ENCODE measurements at places on chromosomes 16 and 17.

DNA sequence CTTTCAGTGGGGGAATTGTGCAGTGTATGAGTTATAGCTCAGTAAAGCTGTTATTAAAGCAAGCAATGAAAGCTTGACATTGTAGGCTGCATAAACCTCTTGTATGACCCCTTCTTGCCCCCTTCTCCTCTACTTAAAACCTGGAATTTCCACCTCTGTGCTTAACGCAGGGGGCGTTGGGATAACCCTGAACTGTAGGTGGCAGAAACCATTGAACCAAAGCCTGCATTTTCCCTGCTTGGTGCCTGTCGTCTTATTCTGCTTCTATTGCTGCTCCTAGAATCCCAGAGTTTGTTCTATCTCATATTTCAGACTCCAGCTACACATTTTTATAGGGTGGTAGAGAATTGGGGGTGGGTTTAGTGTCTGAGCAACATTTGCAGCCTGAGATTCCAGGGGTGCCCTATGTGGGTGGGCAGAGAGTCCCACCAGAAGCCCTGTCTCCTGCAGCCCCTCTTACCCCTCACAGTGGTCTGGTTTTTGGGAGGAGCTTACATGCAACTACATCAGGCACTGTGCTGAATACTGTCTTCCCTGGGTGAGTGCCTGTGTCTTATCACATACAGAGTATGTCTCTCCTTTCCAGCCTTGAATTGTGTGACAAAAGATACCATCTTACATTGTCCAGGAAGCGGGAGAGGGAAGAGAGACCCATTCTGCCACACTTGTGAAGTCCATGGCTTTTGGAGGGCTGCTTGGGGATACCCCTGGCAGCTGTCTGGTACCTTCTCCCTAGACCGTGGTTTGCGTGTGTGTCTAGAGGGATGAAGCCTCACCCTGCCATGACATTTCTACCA, 407.7 kb upstream of the EEF2KMT start:
- DNase-seq = no peak

DNA sequence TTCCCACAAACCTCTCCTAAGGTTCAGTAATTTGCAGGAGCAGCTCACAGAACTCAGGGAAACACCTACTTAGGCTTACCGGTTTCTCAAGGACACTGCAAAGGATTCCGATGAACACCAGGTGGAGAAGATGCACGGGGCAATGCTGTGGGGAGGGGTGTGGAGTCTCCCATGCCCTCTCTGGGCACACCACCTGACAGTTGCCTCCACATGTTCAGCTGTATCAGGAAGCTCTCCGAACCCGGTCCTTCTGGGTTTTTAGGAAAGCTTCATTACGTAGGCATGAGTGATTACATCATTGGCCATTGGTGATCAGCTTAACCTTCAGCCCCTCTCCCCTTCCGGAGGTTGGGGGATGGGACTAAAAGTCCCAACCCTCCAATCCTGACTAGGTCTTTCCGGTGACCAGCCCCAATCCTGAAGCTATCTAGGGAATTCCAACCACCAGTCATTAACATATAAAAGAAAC, 21.6 kb downstream of the C17orf58 start:
- no peak for DNase-seq

DNA sequence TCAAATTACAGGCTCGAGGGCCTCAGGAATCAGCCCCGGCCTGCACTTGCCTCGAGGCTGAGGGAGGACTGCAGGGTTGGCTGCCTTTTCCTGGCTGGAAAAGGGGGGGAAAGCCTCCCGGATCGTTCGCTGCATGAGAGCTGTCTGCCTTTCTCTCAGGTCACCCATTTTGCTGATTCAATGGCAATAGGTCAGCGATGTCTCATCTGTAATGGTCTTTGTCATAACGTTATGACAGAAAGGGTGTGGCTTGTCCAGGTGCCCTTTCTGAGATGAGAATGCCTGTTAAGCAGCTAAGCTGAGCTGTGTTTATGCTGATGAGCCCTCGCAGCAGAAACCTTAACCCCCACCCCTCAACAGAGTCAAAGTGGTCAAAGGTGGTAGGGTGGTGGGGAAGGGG, 81.8 kb downstream of the AKAP1 start:
- no peak for DNase-seq

DNA sequence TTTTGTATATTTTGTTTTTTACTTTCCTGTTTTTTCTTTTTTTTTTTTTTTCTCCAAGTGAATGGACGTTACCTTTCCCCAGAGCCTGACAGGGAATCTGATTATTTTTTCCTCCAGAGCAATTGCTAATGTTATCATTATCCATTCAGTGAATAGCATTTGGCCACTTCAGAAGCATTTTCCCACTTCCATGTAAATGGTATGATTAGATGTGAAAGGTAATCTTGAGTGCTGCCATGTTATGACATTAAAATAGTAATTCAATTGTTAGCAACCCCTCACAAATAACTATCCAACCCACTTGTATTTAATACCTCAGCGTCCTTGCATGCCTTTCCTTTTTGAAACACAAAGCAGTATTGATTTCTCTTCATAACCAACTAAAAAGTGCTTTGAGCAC, 1243.8 kb downstream of the CDH8 start:
- DNase-seq = no peak

DNA sequence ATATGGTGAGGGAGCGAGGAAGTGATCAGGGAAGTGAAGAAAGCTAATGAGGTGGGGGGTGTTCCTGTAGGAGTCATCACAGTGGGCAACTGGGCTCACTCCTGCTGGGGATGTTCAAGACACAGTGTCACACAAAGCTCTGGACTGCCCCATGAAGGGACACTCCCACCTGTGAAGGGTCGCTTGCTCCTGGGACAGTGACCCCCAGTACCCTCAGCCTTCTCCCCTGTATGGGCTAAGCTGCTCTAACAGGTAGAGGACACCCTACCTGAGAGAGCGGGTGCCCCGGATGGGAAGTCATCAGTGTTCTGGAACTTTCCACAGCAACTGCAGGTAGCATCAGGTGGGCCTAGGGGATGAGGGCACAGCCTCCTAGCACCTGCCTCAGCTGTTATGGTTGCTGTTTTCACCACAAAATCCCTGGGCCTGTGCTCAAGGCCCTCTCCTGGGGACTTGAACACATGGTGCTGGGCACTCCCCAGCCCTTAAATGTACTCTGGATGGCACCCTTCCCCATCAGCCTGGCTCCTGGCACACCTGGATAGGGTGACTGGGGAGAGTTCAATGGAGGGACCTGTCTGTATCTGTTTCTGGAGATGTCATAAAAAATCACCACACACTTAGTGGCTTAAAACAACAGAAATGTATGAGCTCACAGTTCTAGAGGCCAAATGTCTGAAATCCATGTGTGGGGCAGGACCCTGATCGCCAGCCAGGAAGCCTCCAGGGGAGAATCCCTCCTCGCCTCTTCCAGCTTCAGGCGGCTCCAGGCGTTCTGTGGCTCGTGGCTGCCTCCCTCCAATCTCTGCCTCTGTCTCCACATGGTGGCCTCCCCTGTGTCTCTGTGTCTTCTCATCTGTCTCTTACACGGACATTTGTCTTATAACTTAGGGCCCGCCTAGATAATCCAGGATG, 104.0 kb upstream of the CDH5 start:
- DNase-seq = no peak

- no peak for DNase-seq
Measured at GRCh38 chr16:12339686-12340085, 363.2 kb downstream of the SNX29 start.

DNA sequence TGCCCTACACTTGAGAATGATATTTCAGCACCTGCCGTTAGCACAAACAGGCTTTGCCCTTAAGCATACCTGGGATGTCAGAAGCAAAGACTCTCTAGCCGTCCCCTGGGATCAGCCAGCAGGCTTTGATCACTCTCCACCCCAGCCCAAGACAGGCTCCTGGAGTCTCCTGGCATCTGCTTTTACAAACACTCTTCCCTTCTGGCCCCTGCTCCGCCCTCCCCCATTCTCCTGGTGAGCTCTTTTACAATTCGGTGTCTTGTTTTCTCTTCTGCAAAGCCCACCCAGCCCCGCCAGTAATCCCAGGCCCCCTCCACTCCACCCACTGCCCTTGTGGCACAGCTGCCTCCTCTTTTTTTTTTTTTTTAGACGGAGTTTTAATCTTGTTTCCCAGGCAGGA, 50.4 kb downstream of the KATNIP start:
- no peak for DNase-seq

DNA sequence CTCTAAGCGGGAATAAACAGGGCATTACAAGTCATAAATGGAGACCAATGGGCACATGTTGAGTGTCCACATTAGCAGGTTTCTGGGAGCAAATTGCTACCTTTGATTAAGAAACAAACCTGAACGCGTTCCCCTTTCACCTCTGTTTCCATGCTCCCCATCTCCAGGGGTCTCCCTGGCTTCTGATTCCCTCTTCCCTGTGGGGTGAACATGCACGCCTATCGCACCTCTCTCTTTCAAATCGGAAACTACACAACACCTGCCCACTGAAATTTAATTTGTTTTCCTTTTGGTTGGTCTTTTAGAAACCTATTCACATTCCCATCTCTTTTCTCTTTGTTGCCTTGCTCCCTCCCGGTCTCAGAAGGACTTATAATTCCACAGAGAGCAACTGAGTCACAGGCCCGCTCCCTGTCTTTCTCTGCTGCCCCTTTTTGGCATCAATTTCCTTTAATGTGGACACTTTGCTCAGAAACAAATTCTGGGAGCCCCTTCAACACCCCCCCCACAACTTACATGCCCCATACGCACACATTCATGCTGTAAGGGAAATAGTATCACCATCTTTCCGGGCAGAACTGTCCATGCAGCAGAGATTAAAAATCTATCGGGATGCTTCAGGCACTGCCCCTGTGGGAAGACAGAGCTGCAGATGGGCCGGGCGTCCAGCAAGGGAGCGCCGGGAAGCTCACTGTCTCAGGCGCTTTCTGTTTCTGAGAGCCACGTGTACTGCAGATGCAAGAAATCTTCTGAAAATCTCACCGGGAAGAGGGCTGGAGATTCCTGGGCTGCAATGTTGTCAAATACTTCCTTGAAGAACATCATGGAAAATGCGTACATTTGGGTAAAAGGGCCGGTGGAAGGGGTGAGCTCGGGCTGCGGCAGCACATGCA, 7.2 kb upstream of the FOXF1 start:
- no peak for DNase-seq

DNA sequence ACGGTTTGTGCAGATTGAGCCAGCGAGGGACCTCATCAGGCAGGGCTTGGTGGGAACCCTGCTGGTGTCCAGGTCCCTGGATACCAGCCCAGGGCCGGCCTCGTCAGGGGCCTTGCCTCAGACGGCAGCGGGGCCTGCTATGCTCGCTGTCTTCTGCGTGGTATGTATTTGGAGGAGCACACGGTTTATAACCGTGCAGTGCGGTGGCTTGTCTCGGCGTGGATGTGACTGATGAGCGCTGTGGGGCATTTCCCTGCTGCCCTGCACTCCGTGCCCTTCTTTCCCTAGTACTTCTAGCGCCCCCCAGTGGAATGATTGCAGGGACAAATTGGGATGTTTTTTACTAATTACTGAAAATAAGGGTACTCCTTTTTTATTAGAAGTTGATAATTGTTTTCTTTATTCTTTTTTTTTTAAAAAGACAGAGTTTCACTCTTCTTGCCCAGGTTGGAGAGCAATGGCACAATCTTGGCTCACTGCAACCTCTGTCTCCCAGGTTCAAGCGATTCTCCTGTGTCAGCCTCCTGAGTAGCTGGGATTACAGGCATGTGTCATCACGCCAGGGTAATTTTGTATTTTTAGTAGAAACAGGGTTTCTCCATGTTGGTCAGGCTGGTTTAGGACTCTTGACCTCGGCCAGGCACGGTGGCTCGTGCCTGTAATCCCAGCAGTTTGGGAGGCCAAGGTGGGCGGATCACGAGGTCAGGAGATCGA, 15.3 kb downstream of the TBCD start:
- DNase-seq = peak; percentile 17

GRCh38 chr17:35588196-35588920, 1.2 kb downstream of the AP2B1 start:
- DNase-seq = no peak

DNA sequence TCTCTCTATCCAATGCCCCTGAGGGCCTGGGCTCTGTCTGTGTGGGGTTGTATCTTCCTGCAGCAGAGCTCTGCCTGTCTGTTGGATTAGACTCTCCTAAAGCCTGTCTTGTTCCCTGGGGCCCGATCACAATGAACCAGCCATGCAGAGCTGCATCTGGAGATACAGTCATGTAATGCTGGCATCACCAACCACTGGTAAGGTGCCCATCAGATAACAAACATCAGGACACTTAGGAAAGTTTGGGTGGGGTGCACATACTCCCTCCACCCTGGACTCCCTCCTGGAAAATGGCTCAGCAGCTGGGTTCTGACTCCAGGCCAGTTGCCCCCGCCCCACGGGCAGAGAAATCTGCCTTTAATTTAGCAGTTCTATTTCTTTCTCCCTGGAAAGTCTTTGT, 61.3 kb upstream of the BRD7 start:
- DNase-seq = no peak

- DNase-seq = no peak
Measured at GRCh38 chr17:10698096-10698818, 863 bp downstream of the ADPRM start.

- DNase-seq = no peak
Measured at GRCh38 chr17:11545002-11545401, 53.3 kb upstream of the DNAH9 start.

DNA sequence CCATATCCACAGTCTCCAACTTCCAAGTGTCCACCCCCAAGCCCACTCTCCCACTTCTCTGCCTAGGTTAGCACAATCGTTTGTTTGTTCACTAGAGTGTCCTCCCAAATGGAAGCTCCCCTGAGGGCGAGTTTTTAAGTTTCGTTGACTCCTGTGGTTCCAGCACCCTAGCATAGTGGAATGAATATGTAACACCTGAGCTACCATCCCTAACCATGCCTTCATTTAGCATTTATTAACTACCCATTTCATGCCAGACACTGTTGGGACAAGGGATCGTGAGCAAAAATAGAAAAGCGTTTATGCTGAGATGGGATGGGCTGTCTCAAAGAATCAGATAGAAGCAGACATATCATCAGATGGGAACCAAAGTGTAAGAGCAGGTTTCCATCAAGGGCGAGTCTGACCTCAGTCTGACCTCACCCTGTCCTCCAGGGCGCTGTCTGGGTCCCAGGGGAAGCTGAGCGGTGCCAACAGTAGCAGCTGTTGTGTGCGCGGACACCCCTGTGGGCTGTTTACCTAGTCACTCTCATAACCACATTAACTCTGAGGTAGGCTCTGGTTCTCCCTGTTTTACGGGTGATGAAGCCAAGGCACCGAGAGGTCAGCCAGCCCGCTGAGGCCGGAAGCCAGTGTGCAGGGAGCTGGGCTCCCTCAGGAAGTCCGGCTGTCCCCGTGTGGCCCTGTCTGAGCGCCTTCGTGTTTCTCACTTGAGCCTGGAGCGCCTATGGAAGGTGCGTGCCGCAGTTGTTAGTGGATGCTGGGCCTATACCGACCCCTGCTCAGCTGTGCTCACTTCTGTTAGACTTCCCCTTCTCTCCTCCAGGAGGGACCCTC, 6.2 kb downstream of the CNP start:
- no peak for DNase-seq
